ENCODE measurements at places on chromosomes 1 and 21.

DNA sequence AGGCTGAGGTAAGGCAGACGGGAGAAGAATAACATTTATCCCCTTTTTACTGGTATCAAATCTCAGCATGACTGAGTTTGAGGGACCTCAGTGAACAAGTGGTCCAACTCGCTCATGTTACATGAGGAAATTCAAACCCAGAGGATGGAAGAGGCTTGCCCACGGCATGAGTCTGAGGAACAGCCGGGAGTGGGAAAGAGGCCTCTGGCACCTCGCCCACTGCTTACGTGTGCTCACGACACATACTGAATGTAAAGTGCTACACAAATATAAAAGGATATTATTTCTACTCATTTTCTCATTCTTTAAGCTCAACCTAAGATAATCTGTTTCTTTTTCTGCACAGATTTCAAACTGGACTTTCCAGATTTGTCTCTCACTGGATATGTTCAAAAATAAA lies 14.7 kb downstream of the BEND5 start:
- DNase-seq = no peak

GRCh38 chr21:27201197-27201596 lies 234.3 kb upstream of the ADAMTS5 start:
- DNase-seq = no peak

- DNase-seq = no peak
Measured at GRCh38 chr1:63063367-63063766, 259.0 kb upstream of the FOXD3 start.

GRCh38 chr1:194338241-194338948 lies 1152.0 kb upstream of the B3GALT2 start:
- DNase-seq = no peak

- DNase-seq = no peak
Measured at GRCh38 chr21:45513741-45514310, 28.4 kb downstream of the SLC19A1 start.

- no peak for DNase-seq
Measured at GRCh38 chr1:167373986-167374385, 144.3 kb downstream of the CD247 start.

- no peak for DNase-seq
Measured at GRCh38 chr1:172420385-172420784, at the start of gene C1orf105. TSS of gene C1orf105 (plus strand) at chr1:172420685. CDS start at chr1:172420886, 201 bp downstream.

DNA sequence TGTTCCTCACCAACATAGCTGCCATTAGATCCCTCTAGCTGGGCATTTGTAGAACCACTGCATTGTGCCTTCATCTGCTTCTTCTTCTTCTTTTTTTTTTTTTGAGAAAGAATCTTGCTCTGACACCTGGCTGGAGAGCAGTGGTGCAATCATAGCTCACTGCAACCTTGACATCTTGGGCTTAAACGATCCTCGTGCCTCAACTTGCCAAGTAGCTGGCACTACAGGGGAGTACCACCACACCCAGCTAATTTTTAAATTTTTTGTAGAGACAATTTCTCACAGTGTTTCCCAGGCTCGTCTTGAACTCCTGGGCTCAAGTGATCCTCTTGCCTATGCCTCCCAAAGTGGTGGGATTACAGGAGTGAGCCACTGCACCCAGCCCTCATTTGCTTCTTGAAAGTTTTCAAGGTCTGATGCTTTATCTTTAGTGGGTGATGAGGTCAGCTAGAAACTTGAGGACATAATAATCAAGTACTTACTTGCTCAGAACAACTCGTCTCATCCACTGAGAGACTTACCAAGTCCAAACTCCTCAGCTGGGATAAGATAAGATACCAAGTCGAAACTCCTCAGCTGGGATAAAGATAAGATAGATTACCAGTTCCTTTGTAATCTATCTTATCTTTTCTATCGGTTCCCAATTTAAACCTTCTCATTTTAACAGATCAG lies 71.5 kb downstream of the MACF1 start:
- no peak for DNase-seq

DNA sequence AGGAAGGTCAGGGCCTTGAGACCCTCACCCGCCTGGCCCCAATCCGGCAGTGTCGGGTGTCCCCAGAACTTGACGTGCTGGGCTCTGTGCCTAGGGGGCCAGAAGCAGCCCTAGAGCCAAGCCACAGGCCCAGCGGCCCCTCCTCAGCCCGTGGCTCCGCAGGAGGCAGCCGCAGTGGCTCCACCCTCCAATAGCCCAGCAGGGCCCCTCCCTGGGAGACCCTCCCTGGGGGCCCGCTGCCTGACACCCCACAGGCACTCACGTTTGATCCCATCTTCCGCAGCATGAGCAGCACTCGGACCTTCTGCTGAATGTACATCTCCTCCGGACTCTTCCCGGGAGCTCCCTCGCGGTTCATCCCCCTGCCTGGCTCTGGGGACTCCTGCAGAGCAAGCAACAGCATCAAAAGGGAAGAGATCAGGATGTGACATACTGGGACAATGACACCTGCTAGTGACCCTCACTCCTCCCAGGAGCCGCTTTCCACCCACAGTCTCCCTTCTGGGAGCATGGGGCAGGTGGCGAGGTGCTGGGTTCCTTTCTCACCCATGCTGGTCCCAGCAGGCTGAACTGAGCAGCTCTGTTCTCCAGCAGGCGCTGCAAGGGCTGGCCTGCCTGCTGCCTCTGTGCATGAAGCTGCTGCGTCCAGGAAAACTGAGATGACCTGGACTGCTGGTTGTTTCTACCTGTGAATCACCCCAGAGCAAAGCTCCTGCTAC lies 38.2 kb downstream of the CTNNBIP1 start:
- DNase-seq = no peak

DNA sequence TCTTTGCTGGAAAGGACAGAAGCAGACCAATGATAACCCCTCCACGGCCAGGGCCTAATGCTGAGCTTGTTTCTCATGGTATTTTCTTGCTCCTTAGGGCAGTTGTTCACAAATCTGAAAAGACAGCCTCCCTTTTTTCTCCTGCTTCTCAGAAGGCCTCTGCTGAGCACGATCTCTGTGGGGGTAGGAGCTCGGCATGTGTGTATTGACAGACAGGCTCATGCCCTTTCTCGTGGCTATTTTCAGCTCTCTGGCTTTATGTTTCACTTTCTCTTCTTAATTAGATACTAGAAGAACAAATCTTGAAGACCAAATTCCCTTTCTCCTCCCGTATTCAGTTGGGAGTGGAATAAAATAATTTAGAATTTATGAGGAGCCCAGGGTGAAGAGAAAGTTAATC lies 768 bp upstream of the RIIAD1 start:
- DNase-seq = no peak
